ENCODE measurements at places on chromosomes 7 and 10.

- no peak for DNase-seq
Observed at GRCh38 chr10:28711041-28711440, 33.7 kb downstream of the BAMBI start.

- DNase-seq, result no peak
Observed at GRCh38 chr7:117739085-117739484, 134.2 kb downstream of the CTTNBP2 start.

DNA sequence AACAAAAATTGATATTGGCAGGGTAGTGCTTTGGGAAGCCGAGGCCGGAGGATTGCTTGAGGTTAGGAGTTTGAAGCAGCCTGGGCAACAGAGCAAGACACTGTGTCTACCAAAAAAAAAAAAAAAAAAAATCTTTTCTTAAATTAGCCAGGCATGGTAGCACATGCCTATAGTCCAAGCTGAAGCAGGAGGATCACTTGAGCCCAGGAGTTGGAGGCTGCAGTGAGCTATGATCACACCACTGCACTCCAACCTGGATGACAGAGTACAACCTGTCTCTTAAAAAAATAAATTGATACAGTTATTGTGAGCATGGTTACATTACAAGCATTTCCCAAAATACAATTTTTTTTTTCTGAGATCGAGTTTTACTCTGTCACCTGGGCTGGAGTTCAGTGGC is 59.4 kb upstream of the SVIL start:
- DNase-seq, result no peak

GRCh38 chr10:26438534-26439341 is 597 bp downstream of the APBB1IP start:
- no peak for DNase-seq

GRCh38 chr7:44348300-44348699 is 22.9 kb upstream of the CAMK2B start:
- no peak for DNase-seq

DNA sequence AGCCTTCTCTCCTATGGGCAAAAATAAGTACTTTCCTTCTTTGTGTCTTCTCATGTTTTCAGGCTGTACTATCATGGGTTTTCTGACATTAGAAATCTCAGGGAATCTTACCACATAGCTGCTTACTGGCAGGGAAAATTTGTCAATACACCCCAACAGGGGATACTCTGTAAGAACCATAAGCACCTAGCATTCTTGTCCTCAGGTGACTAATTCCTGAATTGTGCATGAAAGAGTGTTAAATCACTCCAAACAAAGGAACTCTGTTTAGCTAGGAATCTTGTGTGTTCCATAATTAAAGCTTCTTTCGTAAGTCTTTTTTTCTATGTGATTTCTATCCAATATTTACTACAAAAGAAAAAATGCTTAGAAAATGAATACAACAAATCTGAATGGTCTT is 206.7 kb upstream of the POT1 start:
- no peak for DNase-seq

GRCh38 chr7:147485660-147486210 is 1104.8 kb upstream of the C7orf33 start:
- DNase-seq, result no peak

DNA sequence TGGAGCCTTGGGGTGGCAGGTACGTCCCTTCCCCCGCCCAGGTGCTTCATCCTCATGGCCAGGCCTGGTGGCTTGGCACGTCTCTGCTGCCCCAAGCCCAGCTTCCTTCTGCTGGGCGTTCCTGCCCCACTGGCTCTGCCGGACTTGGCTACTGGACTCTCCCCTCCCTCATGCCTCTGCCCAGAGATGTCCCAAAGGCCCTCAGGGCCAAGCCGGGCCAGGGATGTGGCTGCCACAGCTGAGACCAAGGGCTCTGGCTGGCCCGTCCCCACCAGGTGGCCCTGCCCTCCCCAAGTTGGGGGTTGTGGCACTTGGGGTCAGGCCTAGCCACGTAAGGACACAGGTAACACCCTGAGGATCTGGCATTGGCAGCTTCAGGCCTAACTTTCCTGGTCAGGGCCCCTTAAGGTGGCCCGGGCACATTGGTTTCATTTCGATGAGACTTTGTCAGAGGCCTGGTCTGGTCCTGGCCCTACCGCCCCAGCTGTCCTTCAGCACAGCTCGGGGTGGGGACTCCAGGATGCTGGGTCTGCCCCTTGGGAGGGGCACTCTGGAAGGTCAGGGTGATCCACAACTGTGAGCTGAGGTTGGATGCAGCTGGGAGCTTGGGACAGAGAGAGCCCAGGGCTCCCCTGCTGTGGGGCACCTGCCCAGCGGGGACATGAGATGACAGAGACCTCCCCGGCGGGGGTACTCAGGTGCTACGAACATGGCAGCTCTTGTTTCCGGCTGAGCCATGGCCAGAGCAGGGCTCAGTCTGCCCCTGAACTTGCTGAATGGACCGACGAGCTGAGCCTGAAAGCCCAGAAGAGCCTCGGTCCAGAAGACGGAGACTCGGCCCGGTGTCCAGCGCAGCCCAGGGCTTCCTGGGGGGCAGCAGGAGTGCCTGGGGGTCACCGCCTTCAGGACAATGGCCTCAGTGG is 2.9 kb downstream of the BHLHA15 start:
- DNase-seq, result no peak

DNA sequence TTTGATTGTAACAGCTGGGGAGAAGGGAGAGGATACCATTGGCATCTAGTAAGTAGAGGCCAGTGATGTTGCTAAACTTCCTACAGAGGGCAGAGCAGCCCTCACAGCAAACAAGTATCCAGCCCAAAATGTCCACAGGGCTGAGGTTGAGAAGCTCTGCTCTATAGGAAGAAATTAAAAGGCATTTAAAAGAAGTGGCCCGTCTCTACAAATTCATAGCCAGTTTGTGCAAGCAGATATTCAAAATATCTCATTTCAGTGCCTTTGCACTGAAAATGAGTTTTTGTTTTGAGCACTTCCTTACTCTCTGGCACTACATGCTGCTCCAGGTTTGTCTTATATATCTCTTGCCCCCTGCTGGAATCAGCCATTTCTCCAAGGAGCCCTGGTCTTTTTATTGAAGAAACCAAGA is 330.0 kb downstream of the BBS9 start:
- DNase-seq, result no peak

DNA sequence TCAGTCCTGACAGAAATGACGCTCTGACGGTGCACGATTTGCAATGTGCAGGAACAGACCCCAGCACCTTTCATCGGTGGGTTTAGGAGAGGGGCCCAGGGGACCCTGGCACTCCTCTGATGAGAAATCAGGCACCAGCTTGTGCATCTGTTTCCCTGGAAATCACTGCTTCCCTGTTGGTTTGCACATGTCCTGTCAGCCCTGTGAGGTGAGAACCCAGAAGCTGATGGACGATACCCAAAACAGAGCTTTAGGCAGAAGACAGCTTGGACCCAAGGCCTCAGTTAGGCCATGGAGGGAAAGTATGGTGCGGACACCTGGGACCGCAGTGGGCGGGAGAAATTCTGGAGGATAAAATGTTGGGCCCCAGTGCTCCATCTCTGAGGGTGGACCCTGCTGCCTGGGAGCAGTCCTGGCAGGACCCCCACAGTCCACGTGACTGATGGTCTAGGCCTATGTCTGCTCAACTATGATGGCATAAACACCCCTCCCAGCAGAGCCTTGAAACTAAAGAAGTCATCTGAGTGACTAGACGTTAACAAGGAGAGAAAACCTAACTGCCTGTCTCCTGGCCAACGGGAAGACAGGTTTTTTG is 242.8 kb downstream of the PTPRN2 start:
- no peak for DNase-seq

DNA sequence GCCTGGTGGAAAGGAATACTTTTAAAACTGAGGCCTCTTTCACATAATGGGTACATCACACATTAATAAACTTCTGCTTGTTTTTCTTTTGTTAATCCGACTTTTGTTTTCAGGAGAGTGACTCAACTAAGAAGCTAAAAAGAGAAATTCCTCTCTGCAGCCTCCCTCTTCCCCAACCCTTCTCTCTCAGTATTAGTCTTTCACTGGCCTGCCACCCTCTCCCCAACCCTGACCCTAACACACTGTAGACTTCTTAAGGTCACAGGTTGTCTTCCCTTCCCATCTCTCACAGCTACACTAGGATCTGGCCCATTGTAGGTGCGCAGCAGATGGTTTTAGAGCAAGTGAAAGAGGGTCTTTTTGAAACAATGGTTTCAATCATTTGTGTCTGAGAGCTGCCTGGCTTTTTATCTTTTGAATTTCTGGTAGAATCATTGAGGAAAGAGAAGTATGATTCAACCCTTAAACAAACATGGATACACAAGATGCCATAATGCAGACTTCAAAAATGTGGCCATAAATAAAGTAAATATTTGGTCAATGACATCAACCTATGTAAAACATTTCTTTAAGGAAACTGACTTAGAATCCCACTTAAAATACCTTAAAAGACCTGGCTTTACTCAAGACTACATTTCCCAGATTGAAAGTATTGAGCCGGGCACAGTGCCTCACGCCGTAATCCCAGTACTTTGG is 17.9 kb upstream of the FFAR4 start:
- no peak for DNase-seq

- DNase-seq, result no peak
Observed at GRCh38 chr7:114631249-114631822, 216.7 kb downstream of the FOXP2 start.

DNA sequence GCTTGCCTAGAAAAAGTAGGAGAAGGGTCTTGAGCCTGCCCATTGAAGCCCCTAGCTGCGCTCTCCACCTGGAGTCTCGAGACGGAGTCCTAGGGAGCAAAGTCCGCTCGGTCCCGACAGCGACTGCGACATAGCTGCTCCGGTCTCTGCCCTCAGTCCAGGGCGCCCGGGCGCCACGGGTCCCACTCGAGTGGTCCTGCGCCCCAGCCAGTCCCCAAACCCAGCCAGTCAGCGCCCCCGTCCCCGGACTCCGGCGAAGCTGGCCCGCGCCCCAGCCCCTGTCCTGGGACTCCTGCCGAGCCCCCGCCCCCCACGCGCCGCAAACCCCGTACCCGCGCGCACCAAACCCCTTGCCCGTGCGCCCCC is 490 bp downstream of the TNS3 start:
- no peak for DNase-seq

DNA sequence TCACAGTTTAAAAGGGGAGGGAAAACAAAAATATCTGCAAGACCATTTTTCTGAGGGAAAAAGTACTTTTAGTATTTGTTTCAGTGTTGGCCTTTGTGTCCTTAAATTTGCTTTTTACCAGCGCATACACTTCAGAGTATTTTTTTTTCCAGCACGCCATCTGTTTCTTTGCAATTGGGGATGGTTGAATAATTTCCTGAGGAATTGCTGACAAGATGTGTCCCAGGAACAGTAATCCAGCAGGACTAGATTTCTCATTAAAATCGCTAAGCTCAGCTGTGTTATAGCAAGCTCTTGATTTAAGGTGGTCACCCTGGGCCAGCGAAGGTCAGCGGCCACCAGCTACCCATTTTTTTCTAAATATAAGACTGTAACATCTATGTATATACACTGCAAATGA is 156.9 kb upstream of the RHOBTB1 start:
- DNase-seq, result no peak

GRCh38 chr10:62643606-62644587 is 160.6 kb upstream of the ADO start:
- no peak for DNase-seq

GRCh38 chr7:14115701-14116100 is 126.2 kb upstream of the ETV1 start:
- no peak for DNase-seq
